Left cardiac atrium (tissue), 4 donors: ENCODE measurements at places on chromosomes 5 and 9. TPM values are rescaled to one million over a fixed set of nuclear protein-coding genes. Genes with fewer than 3 reads are reported as not detected.

The IL31RA gene
- total RNA-seq, result not detected

The PCDHB12 gene
- total RNA-seq, result 2.6 TPM

The SMIM32 gene
- total RNA-seq, result not detected

The ADAMTS19 gene
- 2.9 TPM for total RNA-seq

The ARL14EPL gene
- total RNA-seq, result not detected

The KIAA0825 gene
- 3.0 TPM for total RNA-seq

The HMGCR gene
- 19.6 TPM for total RNA-seq

The DMRT2 gene
- total RNA-seq, result 0.68 TPM

The PCDHGB1 gene
- 3.2 TPM for total RNA-seq

The CAMK2A gene
- 16.3 TPM for total RNA-seq

The WDR38 gene
- total RNA-seq, result not detected

The ADAMTS13 gene
- total RNA-seq, result 2.0 TPM

The PCA3 gene
- not detected for total RNA-seq

The CD14 gene
- total RNA-seq, result 73.9 TPM

The IL5 gene
- total RNA-seq, result not detected

The TNC gene
- total RNA-seq, result 54.5 TPM

The TAS2R1 gene
- not detected for total RNA-seq

The CDO1 gene
- total RNA-seq, result 12.9 TPM

The ADRA1B gene
- total RNA-seq, result 1.8 TPM

The B4GALT7 gene
- total RNA-seq, result 20.4 TPM
